ENCODE measurements at places on chromosomes 7 and 10.

GRCh38 chr7:155227004-155227787 is 70.5 kb upstream of the INSIG1 start:
- no peak for DNase-seq

- no peak for DNase-seq
Measured at GRCh38 chr7:39299695-39300094, 266.5 kb upstream of the YAE1 start.

GRCh38 chr10:77898323-77899079 is 28.1 kb downstream of the DLG5 start:
- no peak for DNase-seq

- DNase-seq, result no peak
Measured at GRCh38 chr7:89514970-89515369, 639.3 kb upstream of the STEAP1 start.

- no peak for DNase-seq
Measured at GRCh38 chr7:46586406-46586805, 665.3 kb upstream of the IGFBP3 start.

DNA sequence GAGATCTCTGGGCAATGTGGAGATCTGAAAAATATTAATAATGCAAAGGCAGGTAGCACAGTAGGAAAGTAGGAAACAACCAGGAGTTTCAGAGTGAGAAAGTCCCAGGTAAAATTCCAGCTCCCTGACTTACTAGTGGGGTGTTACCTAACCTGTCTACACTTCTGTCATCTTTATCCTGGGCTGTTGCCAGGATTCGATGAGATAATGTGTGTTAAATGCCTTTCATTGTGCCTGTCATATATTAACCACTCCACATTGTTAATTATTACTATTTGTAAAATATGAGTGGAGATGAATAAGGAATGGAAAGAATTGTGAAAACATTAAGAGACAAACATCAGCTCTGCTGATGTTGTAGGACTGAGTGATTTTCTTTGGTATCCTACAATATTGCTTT is 50.0 kb upstream of the FRMD4A start:
- no peak for DNase-seq

DNA sequence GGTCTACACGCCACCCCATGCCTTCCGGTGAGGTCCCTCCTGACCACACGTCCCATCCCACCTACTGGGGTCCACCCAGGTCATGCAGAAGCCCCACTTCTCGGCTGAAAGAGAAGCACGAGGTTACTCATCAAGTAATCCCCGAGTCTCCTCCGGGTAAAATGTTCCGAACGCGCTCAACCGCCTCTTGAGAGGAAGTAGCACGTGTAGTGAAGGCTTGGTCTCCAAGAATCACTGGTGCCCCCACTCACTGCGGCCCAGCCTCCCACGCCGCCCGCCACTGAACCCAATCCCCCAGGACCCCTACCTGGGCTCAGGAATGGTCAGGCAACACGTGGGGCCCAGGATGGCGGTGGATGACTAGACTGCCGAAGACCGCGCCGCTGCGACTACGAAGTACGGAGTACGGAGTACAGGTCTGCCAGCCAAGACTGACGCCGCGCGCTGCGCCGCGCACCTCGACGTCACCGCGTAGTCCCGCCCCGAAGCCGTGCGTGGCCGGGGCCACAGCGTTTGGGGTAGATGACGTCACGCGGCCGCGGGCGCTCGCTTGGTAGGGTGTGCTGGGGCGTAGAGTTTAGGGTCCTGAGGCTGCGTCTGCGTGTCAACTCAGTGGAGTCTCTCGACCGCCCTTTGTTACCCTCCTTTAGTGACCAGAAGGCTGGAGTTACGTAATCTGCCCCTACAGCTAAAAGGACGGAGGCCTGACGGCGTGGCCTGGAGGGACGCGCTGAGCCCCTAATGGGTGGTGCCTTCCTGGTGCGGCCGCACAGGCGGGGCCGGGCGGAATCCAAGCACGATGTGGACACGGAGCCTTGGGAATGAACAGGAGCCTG is 7.6 kb upstream of the MYO1G start:
- DNase-seq, result peak; percentile 88

GRCh38 chr7:12549106-12549505 is 21.4 kb upstream of the SCIN start:
- no peak for DNase-seq

DNA sequence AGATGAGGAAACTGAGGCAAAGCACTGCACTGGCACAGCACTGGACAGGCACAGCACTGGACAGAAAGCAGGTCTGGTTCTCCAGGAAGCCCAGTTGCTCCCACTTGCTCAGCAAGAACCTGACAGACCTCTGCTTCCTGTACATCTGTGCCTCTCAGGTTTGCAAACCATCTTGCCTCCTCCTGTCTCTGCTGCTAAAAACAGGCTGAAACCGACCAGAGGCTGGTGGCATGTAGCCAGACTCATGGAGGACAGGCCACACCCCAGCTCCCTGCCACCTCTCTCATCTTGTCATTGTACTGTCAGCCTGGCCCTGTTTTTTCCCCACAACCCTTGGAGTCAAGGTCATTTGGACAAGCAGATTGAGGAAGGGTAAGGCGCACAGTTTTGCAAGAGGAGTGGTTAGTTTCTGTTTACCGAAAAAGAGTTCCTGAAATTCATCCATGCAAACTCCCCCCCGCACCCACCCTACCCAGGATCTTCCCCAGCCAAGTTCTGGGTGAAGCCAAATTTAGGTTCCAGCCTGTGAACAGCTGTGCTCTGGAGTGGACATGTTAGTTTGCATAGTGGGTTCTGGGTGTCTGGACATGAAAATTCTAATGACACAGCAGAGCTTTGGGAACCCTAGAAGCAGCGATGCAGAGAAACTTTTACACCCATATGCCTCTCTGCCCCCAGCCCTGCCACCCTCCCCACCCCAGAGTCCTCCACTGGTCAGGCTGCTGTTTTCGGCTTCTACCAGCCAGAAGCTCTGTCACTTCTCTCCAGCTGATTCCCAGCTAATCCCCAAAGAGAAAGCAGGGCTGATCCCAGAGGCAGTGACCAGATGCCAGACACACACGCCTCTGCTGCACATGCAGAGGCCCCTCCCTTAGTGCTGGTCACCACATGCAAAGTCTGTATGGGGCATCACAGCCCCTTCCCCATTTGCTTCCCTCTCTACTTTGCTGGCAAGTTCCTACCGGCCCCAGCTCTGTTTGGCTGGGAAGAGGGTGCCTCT is 8.5 kb upstream of the C10orf105 start:
- DNase-seq, result peak; percentile 45

- no peak for DNase-seq
Measured at GRCh38 chr10:126122881-126123280, 226.5 kb downstream of the FANK1 start.

DNA sequence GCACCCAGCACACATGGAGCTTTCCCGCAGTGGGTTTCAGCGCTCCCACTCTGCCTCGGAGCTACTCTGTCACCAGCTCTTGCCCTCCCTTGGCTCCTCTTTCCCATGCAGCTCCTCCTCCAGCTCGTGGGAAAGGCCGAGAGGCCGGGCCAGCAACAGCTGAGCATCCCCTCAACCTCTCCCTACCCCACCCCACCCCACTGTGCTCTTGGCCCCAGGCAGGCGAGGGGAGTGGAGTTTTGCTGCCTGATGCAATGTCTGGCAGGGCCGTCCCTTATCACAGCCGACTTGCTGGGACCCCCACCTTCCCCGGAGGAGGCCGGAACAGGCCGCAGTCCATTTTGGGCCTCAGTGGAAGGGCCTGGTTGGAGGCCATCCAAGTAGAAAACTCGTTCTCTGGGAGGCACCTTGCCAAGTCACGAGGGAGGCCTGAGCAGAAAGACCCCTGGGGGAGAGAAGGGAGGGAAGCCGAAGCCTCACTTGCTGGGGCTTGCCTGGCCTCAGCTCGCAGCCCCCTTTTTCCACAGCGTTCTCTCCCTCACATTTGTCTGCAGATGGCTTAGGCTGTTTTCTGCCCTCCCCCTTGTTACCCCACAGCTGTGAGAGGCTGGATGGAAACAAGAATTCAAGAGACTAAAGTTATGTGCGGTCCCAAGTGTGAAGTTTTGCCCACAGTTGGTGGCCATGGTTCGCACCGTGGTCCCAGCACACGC is 35.3 kb downstream of the CHST3 start:
- no peak for DNase-seq

GRCh38 chr7:3482147-3482921 is 181.3 kb downstream of the SDK1 start:
- no peak for DNase-seq

DNA sequence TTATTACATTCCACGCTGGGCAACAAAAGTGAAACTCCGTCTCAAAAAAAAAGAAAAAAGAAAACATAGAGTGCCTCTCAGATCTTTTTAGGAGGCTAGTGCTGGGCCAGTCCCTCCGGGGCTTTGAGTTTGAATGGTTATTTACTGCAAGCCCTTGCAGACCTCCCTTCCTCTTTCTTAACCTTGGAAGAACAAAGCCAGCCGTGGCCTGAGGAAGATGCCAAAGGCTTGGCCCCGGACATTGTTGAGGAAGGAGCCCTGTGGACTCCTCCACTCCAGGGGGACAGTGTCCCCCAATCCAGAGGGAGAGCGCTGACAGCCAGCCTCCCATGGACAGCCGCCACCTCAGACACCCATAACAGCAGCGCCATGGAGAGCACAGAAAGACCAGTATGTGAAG is 5.0 kb downstream of the TSPAN33 start:
- no peak for DNase-seq

GRCh38 chr10:75801121-75801520 is 369.7 kb downstream of the LRMDA start:
- no peak for DNase-seq

DNA sequence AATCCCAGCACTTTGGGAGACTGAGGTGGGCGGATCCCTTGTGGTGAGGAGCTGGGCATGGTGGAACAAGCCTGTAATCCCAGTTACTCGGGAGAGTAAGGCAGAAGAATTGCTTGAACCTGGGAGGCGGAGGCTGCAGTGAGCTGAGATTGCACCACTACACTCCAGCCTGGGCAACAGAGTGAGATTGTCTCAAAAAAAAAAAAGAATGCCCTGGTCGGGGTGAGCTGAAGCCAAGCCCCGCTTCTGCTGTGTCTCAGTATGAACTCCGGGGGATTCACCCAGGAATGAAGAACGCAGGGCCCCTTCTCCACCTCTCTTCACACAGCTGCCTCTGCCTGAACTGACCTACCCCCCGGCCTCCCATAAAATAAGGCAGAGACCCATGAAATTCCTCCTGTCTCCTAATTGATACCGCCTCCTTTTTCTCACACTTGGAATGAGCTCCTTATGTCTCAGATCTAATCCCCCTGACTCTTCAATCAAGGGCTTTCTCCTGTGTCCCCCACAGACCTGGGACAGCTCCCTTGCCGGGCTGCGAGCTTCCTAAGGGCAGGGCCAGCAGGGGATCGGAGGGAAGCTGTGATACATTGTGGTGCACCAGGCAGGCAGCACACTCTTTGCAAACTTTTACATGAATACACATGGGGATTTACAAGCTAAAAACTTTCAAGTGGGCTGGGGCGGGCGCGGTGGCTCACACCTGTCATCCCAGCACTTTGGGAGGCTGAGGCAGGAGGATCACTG is 911 bp upstream of the ZP3 start:
- no peak for DNase-seq

- DNase-seq, result no peak
Measured at GRCh38 chr7:149300620-149301285, 38.8 kb downstream of the ZNF783 start.

DNA sequence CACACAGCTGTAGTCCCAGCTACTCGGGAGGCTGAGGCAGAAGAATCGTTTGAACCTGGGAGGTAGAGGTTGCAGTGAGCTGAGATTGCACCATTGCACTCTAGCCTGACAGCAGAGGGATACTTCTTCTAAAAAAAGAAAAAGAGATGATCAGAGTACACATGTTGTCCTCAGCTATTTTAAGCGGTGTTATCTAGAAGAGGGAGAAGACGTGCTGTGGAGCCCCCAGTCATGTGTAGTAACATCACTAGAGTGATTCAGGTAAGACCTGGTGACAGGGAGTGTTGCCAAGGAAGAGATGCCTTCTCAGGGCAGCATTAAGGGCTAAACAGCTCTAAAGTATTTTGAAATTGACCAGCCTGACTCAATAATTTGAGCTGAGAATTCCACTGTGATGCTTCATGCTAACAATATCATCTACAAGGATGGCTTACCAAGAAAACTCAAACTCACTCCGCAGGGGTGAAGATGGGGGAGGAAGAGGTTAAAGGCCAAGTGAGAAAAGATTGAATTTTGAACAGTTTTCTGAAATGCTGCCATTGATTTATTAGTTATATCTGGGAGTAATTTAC is 97.4 kb downstream of the KLF6 start:
- no peak for DNase-seq

GRCh38 chr10:103621783-103622125 is 128.2 kb downstream of the NEURL1 start:
- DNase-seq, result no peak

- DNase-seq, result no peak
Measured at GRCh38 chr7:68143345-68143744, 1146.7 kb downstream of the TYW1 start.

- peak; percentile 12 for DNase-seq
Measured at GRCh38 chr10:115129752-115130151, 36.6 kb downstream of the ATRNL1 start.

DNA sequence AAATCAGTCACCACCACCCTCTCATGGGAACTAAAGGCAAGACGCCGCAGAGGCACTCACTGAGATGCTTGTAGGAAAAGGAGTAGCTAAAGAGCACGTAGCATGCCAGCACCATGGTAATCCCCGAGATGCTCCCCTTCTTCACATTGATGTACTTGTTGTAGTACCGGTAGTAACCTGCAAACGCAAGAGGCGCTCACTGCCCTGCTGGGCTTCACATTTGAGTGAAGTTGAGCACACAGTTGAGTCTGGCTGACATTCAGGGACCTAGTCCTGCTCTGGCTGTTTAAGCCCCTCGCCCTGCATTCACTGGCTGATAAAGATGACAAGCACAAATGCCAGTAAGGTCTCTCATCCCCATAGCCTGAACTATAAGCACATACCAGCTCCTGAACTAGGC is 6.9 kb downstream of the ATP5MF start:
- DNase-seq, result no peak

DNA sequence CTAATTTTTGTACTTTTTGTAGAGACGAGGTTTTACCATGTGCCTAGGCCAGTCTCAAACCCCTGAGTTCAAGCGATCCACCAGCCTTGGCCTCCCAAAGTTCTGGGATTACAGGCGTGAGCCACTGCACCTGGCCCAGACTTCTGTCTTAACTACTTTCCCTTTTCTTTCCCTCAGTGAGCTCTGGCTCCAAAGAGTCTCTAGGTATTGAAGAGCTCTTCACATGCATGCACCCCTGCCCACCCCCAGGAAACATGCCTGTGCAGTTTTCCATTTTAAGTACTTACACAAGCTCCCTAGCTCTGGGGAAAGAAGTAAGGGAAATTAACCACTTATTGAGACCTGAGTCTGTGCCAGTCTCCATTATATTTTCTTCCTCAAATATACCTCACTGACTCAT is 2.0 kb downstream of the MYOZ1 start:
- no peak for DNase-seq

DNA sequence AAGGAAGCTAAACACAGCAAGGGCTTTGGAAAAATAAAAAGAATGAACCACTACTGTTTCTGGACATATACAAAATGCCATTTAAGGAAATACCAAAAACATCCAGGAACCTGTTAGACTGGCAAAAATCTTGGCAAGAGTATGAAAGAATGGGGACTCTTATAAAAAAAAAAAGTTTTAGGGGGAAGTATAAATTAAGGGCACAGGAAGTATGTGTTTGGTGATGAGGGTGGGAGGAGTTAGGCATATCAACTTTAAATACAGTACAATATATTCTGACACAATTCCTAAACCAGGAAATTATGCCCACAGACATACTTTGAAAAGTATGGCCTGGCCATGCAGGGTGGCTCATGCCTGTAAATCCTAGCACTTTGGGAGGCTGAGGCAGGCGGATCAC is 74.2 kb downstream of the WAPL start:
- DNase-seq, result no peak

Data from bone marrow (tissue), 2 donors.